Activated CD4-positive, alpha-beta T cell treated with anti-CD3 and anti-CD28 coated beads for 36 hours (primary cell): ENCODE measurements at places on chromosomes 12 and 14. TPM values are rescaled to one million over a fixed set of nuclear protein-coding genes. Genes with fewer than 3 reads are reported as not detected.

GRCh38 chr12:131830335-131830913 lies 2.2 kb downstream of the MMP17 start:
- DNase-seq = peak; percentile 69

DNA sequence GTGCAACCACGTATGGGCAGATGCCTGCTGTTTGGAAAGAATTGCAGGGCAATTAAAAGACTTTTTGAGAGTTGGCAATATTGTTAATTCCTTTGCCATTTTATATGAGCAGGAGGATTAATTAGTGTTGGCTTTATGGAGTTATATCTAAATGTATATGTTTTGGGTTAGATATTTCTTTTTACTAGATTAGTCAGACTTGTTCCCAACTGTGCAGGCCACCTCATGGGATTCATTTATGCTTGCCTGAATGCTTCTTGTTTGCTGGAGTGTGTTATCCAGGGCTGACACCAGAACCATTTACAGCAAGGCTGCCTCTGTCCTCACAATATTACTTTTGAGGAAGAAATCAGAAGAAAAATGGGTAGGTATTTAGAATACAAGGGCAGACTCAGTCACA lies 192.5 kb downstream of the KTN1 start:
- no peak for DNase-seq

DNA sequence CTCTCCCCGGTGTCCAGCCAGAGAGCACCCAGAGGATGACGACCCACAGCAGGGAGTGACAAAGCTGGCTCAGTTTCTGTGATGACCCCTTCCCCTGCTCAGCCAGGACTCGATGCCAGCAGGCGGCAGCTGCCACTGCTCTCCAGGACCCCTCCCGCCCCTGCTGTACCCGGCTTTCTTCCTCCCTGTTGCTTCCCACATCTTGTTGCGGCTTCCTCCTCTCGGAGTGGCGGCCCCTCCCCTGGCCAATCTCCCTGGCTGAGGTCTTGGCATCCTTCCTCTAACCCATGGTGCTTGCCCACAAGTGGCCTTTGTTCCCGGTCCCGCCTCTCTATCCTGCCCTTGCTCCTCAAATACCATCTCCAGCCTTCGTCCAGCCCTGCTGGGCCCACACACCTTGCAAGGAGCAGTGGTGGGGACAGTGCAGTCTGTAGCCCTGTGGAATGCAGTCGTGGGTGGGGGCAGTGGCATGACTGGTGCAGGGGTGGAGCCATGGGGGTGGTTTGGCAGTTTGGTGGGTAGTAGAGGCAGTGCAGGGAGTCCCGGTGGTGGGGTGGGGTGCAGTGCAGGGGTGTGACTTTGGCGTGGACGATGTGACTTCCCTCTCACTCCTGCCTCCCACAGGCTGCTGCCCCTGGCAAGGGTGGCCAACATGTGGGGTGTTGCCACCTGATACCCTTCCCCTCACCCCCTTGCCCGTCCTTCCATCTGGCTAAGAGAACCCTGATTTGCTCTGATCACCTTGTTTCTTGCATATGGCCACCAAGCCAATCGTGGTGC lies 16.3 kb upstream of the BEGAIN start:
- DNase-seq = no peak

DNA sequence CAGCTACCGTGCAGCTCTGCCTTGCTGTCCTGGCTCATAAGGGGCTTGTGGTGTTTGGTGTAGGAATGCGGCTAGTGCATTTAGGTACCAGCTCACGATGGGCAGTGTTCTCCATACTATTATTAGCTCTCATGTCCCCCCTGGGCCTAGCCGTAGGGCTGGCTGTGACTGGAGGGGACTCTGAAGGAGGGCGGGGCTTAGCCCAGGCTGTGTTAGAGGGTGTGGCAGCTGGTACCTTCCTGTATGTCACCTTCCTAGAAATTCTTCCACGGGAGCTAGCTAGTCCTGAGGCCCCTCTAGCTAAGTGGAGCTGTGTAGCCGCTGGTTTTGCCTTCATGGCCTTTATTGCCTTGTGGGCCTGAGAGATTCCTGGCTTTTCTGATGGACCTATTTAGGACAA lies 2.1 kb downstream of the SLC39A2 start:
- no peak for DNase-seq

DNA sequence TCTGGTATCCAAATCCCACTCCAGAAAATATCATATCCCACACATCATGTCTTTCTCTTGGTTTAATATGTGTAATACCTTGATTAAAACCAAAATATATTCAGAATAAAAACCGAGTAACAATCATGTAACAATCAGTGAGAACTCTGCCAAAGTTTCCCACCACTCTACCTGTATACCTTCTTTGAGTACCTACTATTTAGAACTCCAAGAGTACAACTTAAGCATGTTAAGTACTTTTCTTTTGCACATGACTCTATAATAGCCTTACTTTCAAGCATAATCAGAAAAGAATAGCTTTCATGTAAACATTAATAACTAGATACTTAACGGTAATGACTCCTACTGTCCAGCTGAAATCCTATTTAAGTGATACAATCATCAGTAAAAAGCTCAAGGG lies 223.2 kb downstream of the MED13L start:
- DNase-seq = no peak

DNA sequence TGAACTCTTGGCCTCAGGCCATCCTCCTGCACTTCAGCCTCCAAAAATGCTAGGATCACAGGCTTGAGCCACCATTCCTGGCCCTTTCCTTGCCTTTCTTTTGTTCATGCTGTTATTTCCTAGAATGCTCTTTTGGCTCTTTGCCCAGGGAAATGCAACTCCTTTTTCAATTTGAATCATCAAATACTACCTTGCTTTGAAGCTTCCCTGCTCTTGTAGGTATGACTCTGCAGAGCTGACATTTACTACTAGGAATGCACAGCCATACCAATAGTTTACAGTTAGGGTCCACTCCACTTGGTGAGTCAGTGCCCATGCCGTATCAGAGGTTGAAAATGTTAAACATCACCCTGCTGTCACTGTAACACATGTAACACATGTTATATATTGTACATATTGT lies 107.0 kb upstream of the CRY1 start:
- peak; percentile 14 for DNase-seq

Gene KRT78
- total RNA-seq = not detected

Gene ALG10B
- total RNA-seq = 14.2 TPM

Gene NKX2-8
- total RNA-seq = not detected
